ENCODE measurements at places on chromosomes 16 and 17.

DNA sequence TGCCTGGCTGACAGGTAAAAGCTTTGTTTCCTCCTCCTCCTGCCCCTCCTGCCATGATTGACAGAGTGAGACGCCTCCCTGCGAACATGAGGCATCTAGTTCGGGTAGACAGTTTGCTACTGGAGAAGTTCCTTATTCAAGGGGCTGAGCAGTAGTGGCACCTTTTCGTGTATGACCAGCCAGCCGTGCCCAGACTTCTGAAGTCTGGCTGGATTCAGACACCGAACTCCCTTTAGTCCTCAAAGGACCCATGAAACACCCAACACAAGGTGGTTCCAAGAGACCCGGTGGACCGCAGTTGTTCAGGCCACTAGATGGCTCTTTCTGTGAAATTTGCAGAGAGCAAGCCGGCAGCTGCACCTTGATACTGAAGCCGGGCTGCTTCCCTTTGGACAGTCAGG is 192.8 kb downstream of the XYLT1 start:
- DNase-seq: no peak

DNA sequence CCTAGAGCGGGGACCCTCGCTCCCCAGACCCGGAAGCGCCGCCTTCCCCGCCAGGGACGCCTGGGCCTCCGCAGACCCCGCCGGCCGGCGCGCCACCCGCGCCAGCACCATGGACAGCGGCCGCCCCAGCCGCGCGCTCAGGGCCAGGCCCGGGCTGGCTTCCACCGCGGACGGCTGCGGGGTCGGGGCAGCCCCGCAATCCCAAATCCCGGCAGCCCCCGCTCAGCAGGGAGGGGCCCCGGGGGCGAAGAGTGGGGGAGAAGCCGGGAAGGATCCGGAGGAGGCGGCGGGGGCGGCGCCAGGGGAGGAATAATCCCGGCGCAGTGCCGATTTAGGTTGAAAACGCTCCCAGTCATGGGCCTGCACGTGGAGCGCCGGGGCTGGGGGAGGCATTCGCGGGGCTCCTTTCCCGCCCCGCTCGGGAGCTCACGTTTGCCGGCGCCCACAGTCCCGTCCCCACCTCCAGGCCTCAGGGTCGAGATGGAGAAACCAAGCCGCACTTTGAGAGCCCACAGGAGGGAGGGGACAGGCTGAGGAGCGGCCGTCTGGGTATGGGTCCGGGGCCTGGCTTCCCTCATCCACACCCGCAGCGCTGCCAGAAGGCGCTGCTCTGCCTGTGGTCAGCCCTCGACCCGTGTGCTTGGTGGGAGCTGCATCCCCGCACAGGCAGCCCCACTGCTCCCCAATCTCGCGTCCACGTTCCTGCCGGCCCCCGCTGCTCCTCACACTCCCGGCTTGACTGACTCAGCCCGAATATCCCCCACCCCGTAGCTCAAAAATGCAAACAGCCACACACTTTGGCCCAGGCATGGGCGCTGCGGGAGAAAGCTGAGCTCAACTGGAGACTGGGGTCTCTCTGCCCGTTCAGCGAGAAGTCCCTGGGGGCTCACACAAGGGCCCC is 4.7 kb downstream of the FBXL16 start:
- peak; percentile 79 for DNase-seq

GRCh38 chr17:9729735-9730420 is 61.5 kb downstream of the DHRS7C start:
- DNase-seq: no peak

DNA sequence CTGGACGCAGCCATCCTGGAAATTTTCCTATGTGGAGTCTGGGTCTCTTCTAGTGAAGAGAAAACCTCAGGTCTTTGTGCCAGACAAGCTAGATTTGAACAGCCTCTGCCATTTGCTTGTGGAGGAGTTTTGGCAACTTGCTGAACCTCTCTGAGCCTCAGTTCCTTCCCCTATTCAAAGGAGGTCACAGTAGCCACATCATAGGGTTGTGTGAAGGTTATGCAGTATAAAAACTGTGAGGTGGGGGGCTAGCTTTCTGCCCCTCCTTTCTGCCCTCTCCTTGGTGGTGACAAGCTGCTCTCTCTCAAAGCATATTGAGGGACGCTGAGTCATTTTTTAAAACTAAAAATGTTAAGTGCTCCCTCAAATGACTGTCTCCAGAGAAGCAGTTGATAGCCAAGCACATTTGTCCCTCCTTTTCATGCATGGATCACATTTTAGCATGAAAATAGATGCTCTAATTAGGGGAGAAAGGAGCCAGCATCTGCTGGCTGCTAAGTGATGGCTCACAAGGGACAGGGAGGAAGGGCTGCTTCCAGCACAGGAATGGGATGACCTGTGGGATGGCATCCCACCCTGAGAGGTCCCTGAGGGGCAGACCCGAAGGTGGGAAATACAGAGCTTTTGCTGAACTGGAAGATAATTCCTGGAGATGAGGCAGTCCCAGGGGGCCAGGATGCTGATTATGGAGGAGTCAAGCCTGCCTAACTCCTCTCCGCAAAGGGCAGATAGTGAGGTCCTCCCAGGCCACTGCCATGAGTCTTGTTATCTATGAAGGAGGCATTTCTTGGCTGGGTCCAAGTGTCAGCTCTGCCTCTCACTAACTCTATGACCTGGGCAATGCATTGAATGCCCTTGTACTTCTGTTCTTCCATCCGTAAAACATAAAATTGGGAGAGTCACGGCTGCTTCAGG is 218.8 kb downstream of the RAB11FIP4 start:
- DNase-seq: no peak

- no peak for DNase-seq
These were observed 30.0 kb upstream of the HEATR6 start for GRCh38 chr17:60108712-60109111.
